ENCODE measurements at places on chromosomes 7 and 10. TPM values are rescaled to one million over a fixed set of nuclear protein-coding genes. Genes with fewer than 3 reads are reported as not detected.

The FAM131B gene
- total RNA-seq, result 1.5 TPM

The PNLIPRP2 gene
- 1.3 TPM for total RNA-seq

The CYP3A4 gene
- not detected for total RNA-seq

The APBB1IP gene
- total RNA-seq, result 8.4 TPM

The PGAM2 gene
- 2.1 TPM for total RNA-seq

The CFAP69 gene
- total RNA-seq, result 11.4 TPM

DNA sequence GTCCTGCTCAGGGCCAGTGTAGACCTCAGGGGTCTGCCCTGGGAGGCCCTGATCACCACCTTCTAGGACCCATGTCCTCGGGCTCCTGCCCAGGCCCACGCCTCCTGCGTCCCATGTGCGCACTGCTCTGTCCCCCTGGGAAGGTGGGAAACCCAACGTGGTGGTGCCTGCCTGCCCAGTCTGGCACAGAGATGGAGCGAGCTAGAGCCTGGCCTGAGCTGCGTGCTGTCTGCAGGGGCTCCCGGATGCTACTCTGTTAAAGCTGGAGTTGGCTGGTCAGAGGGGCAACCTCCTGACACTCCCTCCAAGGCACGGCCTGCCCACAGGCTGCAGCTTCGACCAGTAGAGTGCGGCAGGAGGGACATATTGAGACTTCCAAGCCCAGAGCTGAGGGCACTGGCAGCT, 171.7 kb downstream of the DNAJB6 start:
- DNase-seq, result peak; percentile 57

DNA sequence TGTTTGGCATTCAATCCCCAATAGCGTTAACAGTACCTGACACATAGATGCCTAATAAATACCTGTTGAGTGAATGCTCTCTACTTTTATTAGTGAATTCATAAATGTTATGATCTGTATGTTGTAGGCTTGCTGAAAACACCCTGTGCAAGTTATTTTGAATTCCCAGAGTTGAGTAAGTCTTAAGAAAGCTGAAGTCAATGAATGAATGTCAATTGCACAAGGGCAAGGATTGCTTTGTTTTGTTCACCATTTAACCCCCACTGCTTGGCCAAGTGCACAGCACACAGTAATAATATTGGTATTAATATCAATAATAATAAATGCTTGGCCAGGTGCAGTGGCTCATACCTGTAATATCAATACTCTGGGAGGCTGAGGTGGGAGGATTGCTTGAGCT, 10.2 kb downstream of the CPA1 start:
- no peak for DNase-seq

DNA sequence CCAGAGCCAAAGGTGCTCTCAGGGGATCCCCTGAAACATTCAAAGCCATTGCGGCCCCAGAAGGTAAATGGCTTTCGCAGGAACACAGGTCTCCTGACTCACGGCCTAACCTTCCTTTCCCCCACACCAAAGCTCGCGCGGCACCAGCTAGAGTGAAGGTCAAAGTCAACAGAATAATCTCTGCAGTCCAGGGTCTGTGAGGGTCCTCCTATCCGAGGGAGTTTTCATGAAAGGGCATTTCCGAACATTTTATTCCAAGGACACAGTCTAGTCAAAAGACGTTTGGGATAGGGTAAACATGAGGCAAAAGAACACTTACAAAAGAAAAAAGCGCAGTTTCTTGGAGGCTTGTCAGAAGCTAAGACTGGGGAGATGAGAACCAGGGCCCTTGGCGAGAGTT, 559 bp upstream of the STEAP2 start:
- no peak for DNase-seq

GRCh38 chr10:88091490-88092061, 228.2 kb downstream of the PTEN start:
- no peak for DNase-seq

- no peak for DNase-seq
These were observed 5.2 kb upstream of the HMX2 start for GRCh38 chr10:123142701-123143161.

DNA sequence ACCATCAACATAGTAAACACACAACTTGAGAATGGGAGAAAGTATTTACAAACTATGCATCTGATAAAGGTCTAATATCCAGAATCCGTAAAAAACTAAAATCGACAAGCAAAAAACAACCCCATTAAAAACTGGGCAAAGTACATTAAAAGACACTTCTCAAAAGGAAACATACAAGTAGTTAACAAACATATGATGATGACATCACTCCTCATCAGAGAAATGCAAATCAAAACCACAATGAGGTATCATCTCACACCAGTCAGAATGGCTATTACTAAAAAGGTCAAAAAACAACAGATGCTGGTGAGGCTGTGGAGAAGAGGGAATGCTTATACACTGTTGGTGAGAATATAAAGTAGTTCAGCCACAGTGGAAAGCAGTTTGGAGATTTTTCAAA, 125.1 kb downstream of the TFPI2 start:
- no peak for DNase-seq
